ENCODE measurements at places on chromosomes 1 and 21. TPM values are rescaled to one million over a fixed set of nuclear protein-coding genes. Genes with fewer than 3 reads are reported as not detected.

Gene HORMAD1
- total RNA-seq, result not detected

Gene CPT2
- 27.1 TPM for total RNA-seq

Gene TDRKH
- 15.6 TPM for total RNA-seq

Gene SLC27A3
- total RNA-seq, result 9.2 TPM

Gene C8A
- total RNA-seq, result not detected

Gene TSPEAR
- 3.2 TPM for total RNA-seq

Gene LCE4A
- total RNA-seq, result not detected

- H3K4me3 ChIP-seq, result no peak overlapping the region
- no peak overlapping the region for H3K27ac ChIP-seq
- H3K4me1 ChIP-seq, result no peaks in the 10 kb centered on the region
- no peak for DNase-seq
Observed at GRCh38 chr1:155499953-155500639, 62.5 kb downstream of the ASH1L start.

GRCh38 chr21:10272216-10272615 lies 249.2 kb upstream of the TPTE start:
- H3K36me3 ChIP-seq, result no peaks in the 10 kb centered on the region
- no peak overlapping the region for H3K4me3 ChIP-seq
- H3K27ac ChIP-seq, result no peak overlapping the region
- H3K4me1 ChIP-seq, result no peaks in the 10 kb centered on the region
- H3K27me3 ChIP-seq, result no peaks in the 10 kb centered on the region

DNA sequence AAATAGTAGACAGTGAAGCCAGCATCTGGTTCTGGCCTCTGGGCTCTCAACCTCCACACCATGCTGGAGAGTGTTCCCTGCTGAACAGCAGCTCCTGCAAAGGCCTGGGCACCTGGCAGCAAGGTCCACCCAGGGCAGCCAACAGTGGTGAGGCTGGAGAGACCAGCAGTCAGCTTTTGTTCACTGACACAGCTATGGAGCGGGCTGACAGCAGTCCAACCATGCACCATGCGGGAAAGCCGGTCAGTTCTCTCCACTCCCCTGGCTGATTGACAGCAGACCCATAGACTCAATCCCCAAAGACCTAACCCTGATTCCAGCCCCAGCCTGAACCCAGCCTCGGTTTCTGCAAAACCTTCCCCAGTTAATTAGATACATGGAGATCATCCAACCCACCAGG lies 49.0 kb downstream of the KLHDC7A start:
- no peaks in the 10 kb centered on the region for H3K4me1 ChIP-seq
- DNase-seq, result no peak
- H3K36me3 ChIP-seq, result no peaks in the 10 kb centered on the region
- no peak overlapping the region for H3K4me3 ChIP-seq
- H3K27me3 ChIP-seq, result peaks cover 31% of the 10 kb centered on the region

DNA sequence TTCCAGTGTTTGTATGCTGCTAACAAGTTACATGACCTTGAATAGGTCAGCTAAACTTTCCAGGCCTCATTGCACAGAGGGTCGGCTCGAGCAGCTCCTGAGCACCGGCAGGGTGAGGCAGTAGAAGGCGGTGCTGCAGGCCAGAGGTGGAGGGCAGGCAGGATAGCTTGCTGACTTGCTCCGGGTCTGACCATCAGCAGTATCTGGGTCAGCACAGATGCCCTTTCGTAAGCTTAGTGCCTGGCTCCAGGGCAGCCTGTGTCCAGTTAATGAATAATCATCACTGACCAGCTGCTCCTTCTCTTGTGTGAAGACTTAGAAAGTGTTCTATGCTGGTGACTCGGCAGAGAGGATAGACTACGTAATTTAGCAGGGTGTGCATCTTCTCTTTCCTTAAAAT lies 6.9 kb downstream of the MAPKAPK2 start:
- no peak overlapping the region for H3K4me3 ChIP-seq
- no peak overlapping the region for H3K27ac ChIP-seq
- peaks cover 4% of the 10 kb centered on the region for H3K36me3 ChIP-seq
- no peak for DNase-seq

DNA sequence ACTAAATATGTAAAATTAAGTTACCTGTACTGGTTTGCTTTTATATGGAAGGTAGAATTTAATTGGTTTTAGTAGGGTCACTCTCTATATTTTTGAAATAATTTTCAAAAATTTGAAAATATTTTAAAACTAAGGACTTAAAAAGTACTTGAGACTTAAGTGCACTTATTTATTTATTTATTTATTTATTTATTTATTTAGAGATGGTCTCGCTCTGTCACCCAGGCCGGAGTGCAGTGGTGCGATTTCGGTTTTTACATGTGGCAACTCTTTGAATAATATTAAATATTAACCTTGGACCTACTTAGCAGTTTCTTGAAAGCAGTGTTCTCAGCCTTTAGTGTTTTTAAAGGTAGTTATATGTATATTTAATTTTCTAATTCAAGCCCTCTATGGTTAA lies 36.4 kb downstream of the TMED5 start:
- no peaks in the 10 kb centered on the region for H3K4me1 ChIP-seq
- no peak overlapping the region for H3K27ac ChIP-seq
- no peaks in the 10 kb centered on the region for H3K27me3 ChIP-seq

- no peaks in the 10 kb centered on the region for H3K27me3 ChIP-seq
- DNase-seq, result peak; percentile 51
- peak overlapping the region; percentile 75 for H3K4me3 ChIP-seq
- H3K27ac ChIP-seq, result peak overlapping the region; percentile 59
- no peaks in the 10 kb centered on the region for H3K36me3 ChIP-seq
Observed at GRCh38 chr1:19800076-19800804, 524 bp upstream of the TMCO4 start.

- DNase-seq, result peak; percentile 99
- peak overlapping the region; percentile 91 for H3K27ac ChIP-seq
- peaks cover 82% of the 10 kb centered on the region for H3K4me1 ChIP-seq
- H3K4me3 ChIP-seq, result peak overlapping the region; percentile 29
- H3K27me3 ChIP-seq, result no peaks in the 10 kb centered on the region
- H3K36me3 ChIP-seq, result no peaks in the 10 kb centered on the region
Observed at GRCh38 chr1:208183977-208184911, 59.9 kb downstream of the PLXNA2 start.

GRCh38 chr1:205321162-205321958 lies at the start of gene NUAK2:
Gene NUAK2, minus strand, starts transcription at chr1:205321745. Its CDS starts 117 bp downstream, at chr1:205321628.
- peak; percentile 94 for DNase-seq
- no peaks in the 10 kb centered on the region for H3K27me3 ChIP-seq
- H3K4me1 ChIP-seq, result peaks cover 42% of the 10 kb centered on the region
- H3K4me3 ChIP-seq, result peak within 1 kb of the TSS; percentile 82
- no peaks in the 10 kb centered on the region for H3K36me3 ChIP-seq

- no peaks in the 10 kb centered on the region for H3K36me3 ChIP-seq
- H3K27me3 ChIP-seq, result no peaks in the 10 kb centered on the region
- peaks cover 11% of the 10 kb centered on the region for H3K4me1 ChIP-seq
- H3K27ac ChIP-seq, result no peak overlapping the region
- no peak overlapping the region for H3K4me3 ChIP-seq
Observed at GRCh38 chr1:150182247-150182646, 32.5 kb downstream of the PLEKHO1 start.

DNA sequence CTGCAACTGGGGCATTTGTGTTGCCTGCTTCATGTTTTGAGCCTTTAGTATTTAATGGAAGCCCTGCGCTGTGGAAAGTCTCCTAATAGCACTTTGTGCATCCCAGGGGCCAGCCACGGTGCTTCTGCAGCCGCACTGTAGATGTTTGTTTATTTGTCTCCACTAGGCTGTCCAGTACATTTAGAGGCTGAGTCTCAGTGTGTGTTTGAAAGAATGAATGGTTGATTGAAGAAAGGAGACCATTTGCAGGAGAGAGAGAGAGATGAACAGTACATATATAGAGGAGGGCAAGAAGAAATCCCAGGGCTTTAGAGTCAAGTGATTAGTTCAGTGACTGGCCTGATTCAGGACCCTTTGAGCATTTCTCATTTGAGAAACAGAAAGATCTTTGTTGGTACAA lies 33.9 kb downstream of the MPZL1 start:
- H3K36me3 ChIP-seq, result no peaks in the 10 kb centered on the region
- H3K27ac ChIP-seq, result no peak overlapping the region
- H3K27me3 ChIP-seq, result no peaks in the 10 kb centered on the region
- H3K4me1 ChIP-seq, result peaks cover 16% of the 10 kb centered on the region
- H3K4me3 ChIP-seq, result no peak overlapping the region
- no peak for DNase-seq

DNA sequence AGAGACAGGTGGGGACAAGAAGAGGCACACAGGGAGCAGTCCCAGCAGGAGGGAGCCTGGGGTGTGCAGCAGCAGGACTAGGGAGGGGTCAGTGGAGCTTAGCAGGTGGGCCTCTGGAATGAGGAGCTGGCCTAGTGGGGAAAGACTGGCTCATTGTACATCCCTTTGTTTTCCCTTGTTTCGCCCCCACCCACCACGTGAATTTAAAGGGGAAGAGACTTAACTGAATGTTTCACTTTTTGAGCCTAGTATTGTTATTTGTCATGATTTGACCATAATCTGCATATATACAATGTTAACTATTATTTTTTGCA lies 181.7 kb downstream of the DHRS3 start:
- no peak overlapping the region for H3K4me3 ChIP-seq
- H3K36me3 ChIP-seq, result no peaks in the 10 kb centered on the region
- no peaks in the 10 kb centered on the region for H3K27me3 ChIP-seq

DNA sequence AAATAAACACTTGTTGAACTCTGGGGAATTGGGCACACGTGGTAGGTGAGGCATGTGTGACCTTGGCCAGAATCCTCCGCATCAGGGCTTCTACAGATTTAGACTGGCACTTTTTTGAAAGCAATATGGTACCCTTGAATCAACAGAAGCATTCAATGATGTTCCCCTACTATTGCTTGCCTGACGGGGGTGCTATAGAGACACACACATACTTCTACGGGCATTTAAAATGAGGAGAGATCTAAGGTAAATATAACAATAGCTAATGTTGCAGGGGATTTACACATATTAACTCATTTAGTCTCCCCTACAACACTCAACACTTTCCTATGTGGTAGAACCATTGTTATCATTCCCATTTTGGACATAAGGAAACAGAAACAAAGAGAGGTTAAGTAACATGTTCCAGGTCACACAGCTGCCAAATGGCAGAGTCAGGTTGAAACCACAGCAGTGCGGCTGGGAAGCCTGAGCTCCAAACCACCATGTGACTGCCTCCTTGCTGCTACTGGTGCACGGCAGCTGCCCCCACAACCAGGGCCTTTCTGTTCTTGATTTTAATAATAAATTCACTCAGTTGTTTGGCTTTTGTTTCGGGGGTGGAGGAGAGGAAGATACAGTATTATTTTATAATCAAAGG lies 147.4 kb downstream of the ZNF281 start:
- H3K36me3 ChIP-seq, result no peaks in the 10 kb centered on the region
- H3K27me3 ChIP-seq, result no peaks in the 10 kb centered on the region
- no peak overlapping the region for H3K27ac ChIP-seq
- DNase-seq, result no peak
- no peak overlapping the region for H3K4me3 ChIP-seq

DNA sequence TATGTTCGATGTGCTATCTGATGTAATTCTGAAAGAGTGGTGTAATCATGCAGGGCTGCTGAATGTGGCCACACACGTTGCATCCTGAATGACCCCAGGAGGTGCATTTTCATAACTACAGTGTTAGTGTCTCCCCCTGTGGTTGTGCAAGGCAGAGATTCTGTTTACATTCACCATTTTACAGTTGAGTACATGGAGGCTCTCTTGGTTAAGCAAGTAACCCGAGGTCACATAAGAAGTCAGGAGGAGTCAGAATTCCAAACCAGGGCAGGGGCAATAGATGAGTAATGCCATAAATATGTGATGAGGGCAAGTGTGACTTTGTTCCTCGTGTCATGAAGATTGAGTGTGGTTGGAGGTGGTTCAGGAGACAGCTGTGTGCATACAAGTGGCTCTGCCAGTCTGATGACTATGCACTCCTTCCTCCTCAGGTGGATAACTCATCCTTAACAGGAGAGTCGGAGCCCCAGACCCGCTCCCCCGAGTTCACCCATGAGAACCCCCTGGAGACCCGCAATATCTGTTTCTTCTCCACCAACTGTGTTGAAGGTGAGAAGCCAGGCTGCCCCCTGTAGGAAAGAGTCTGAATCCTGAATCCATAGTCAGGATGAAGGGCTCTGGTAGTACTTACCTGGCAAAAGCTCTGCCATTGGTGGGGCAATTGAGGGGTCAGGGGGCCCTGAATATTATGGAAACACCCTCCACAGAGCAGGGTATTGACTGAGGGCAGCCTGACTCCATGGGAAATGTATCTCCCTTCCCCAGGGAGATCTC lies 9.3 kb downstream of the ATP1A2 start:
- H3K36me3 ChIP-seq, result no peaks in the 10 kb centered on the region
- DNase-seq, result peak; percentile 98
- H3K4me3 ChIP-seq, result peak overlapping the region; percentile 7
- peaks cover 40% of the 10 kb centered on the region for H3K4me1 ChIP-seq

DNA sequence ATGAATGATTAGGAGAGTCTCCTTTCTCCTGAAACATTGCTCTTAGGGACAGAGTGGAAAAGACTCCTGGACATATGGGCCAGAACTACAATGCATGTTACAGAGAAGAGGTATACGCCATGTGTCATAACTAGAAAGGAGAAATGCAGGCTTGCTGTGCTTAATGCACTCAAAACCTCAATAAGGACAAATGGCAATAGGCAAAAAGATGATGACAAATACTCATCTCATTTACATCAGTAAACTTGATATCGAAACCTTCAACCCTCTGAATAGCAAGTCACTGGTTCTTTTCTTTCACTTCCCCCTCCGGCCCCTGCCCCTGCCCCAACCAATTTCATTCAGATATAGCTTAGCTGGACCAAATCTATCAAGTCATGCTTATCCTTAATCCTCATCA lies 1.9 kb upstream of the GPR88 start:
- no peak overlapping the region for H3K27ac ChIP-seq
- no peak overlapping the region for H3K4me3 ChIP-seq
- H3K27me3 ChIP-seq, result peaks cover 35% of the 10 kb centered on the region
- H3K36me3 ChIP-seq, result no peaks in the 10 kb centered on the region

GRCh38 chr1:53739109-53739681 lies at the start of gene GLIS1:
Gene GLIS1, minus strand, starts transcription at chr1:53739164. Its CDS starts 1,100 bp downstream, at chr1:53738064.
- DNase-seq, result peak; percentile 91
- no peaks in the 10 kb centered on the region for H3K36me3 ChIP-seq
- H3K4me3 ChIP-seq, result peak within 1 kb of the TSS; percentile 83
- peak within 1 kb of the TSS; percentile 83 for H3K27ac ChIP-seq
- no peaks in the 10 kb centered on the region for H3K27me3 ChIP-seq
- H3K4me1 ChIP-seq, result peaks cover 48% of the 10 kb centered on the region

DNA sequence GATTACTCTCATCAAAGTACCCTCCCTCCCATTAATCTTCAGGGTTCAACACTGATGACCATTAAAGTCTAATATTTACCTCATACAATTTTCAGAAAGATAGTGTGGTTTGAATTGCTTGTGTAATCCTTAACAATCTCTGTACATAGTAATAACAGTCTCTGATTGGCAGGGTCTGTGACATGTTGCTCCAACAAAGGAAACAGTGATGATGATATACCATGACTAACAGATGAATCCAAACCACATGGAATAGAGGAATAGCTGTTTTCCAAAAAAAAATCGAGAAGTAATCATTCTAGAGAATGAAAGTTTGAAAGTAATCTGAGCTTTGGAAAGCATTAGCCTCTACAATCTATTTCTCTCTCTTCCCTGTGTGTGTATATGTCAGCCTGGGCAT lies 610.1 kb upstream of the NEGR1 start:
- peak overlapping the region; percentile 67 for H3K27ac ChIP-seq
- no peaks in the 10 kb centered on the region for H3K36me3 ChIP-seq
- peak; percentile 73 for DNase-seq
- H3K4me3 ChIP-seq, result no peak overlapping the region
- H3K27me3 ChIP-seq, result no peaks in the 10 kb centered on the region
- peaks cover 26% of the 10 kb centered on the region for H3K4me1 ChIP-seq

GRCh38 chr21:35348686-35349085 lies 299.6 kb upstream of the RUNX1 start:
- no peaks in the 10 kb centered on the region for H3K36me3 ChIP-seq
- no peak for DNase-seq
- H3K4me3 ChIP-seq, result no peak overlapping the region
- H3K27me3 ChIP-seq, result no peaks in the 10 kb centered on the region

GRCh38 chr1:48030211-48030610 lies 33.0 kb upstream of the TRABD2B start:
- no peaks in the 10 kb centered on the region for H3K27me3 ChIP-seq
- H3K36me3 ChIP-seq, result no peaks in the 10 kb centered on the region
- no peak for DNase-seq
- no peak overlapping the region for H3K4me3 ChIP-seq
- no peaks in the 10 kb centered on the region for H3K4me1 ChIP-seq

All from PC-3 (cell line).